ENCODE measurements at places on chromosomes 1 and 21. TPM values are rescaled to one million over a fixed set of nuclear protein-coding genes. Genes with fewer than 3 reads are reported as not detected.

Gene SYT2
- not detected for total RNA-seq

Gene MMEL1
- not detected for total RNA-seq

Gene CASP9
- total RNA-seq: 5.2 TPM

Gene PKLR
- total RNA-seq: not detected

Gene MR1
- 21.6 TPM for total RNA-seq

Gene CD53
- not detected for total RNA-seq

Gene OR14A16
- total RNA-seq: not detected

Gene THEM5
- total RNA-seq: not detected

Gene CFAP107
- total RNA-seq: not detected

Gene RPTN
- not detected for total RNA-seq

Gene SYNJ1
- 11.4 TPM for total RNA-seq

Gene ELF3
- total RNA-seq: 0.09 TPM

Gene LSM10
- 9.5 TPM for total RNA-seq

Gene SPRR2B
- not detected for total RNA-seq

Gene FCRL6
- total RNA-seq: not detected

Gene LCE1D
- total RNA-seq: not detected

Gene CEPT1
- total RNA-seq: 40.7 TPM

Gene NUF2
- 1.2 TPM for total RNA-seq

Gene AMY1C
- total RNA-seq: not detected

Gene MCOLN3
- total RNA-seq: 2.3 TPM

Gene LORICRIN
- total RNA-seq: not detected
